ENCODE measurements at places on chromosomes 16 and 17.

DNA sequence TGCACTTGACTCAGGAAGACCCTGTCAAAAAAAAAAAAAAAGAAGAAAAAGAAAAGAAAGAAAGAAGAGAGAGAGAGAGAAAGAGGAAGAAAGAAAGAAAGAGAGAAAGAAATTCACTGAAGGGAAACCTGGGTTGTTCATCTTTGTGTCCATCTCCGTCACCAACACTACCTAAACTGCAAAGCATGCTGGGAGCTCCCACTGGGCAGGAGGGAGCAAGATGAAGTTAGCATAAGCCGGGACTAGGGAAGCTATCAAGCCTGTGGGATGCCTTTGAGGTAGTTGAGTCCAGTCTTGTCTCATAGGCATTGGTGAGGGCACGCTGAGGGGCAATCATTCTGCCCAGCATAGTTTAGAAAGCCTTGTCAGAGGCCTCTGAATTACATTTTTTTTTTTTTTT, 7.6 kb upstream of the CBFB start:
- DNase-seq, result no peak

- DNase-seq, result no peak
Observed at GRCh38 chr17:79539944-79540705, 70.7 kb downstream of the RBFOX3 start.

GRCh38 chr16:58197314-58198012, 443 bp downstream of the CSNK2A2 start:
- no peak for DNase-seq

DNA sequence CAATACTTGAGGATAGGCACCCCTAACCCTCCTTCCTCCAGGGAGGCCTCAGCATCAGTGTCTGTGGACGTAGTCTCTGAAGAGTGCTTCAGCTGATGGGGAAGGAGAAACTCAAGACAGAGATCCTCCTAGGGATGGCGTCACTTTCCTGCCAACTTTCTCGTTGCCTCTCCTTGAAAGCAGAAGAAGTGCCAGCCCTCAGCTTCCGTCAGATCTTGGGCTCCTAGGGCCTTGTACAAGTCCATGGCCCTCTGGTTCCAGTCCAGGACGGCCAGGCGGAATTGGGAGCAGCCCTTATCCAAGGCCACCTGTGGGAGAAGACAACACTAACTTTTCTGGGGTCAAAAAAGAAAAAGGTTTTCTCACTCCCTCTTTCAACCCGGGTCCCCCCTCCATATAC, 1.3 kb downstream of the SAT2 start:
- DNase-seq, result no peak

- no peak for DNase-seq
Observed at GRCh38 chr17:41393294-41393693, 4.1 kb downstream of the KRT31 start.

- DNase-seq, result no peak
Observed at GRCh38 chr17:82407255-82407654, 10.9 kb upstream of the HEXD start.

DNA sequence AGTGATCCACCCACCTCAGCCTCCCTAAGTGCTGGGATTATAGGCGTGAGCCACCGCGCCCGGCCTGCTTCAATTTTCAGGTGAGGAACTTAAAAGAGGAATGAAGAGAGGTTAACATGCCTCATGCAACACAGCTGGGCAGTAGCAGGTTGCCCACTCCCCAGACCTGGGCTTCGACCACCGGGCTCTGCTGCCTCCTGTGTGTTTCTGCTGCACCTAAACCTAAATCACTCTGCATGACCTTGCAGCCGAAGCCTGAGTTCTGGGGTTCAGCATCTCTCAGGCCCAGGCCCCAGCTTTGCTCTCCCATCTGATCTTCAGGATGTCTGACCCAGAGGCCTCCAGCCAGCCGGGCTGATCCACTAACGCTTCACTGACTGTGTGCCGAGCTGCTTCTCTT, 112.6 kb downstream of the OR1D5 start:
- DNase-seq, result no peak

DNA sequence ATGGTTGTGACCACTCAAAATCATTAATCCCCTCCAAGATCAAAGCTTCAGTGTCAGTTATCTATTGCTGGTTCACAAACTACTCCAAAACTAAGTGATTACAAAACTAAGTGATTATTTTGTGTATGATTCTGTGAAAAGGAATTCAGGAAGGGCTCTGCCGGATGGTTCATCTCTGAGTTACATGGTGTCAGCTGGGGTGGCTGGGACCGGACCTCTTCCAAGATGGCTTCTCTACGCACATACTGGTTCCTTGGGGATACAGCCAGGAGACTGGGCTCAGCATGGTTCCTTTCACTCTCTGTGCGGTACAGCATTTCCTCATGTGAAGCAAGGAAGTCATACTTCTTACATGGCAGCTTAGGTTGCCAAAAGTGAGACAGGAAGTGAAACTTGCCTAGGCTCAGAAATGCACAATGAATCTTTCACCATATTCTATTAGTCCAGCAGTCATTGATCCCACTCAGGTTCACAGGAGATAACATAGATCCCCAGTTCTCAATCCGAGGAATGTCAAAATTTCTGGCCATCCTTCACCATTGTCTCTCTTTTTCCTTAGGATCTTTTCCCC, 97.9 kb upstream of the IRX6 start:
- DNase-seq, result no peak

DNA sequence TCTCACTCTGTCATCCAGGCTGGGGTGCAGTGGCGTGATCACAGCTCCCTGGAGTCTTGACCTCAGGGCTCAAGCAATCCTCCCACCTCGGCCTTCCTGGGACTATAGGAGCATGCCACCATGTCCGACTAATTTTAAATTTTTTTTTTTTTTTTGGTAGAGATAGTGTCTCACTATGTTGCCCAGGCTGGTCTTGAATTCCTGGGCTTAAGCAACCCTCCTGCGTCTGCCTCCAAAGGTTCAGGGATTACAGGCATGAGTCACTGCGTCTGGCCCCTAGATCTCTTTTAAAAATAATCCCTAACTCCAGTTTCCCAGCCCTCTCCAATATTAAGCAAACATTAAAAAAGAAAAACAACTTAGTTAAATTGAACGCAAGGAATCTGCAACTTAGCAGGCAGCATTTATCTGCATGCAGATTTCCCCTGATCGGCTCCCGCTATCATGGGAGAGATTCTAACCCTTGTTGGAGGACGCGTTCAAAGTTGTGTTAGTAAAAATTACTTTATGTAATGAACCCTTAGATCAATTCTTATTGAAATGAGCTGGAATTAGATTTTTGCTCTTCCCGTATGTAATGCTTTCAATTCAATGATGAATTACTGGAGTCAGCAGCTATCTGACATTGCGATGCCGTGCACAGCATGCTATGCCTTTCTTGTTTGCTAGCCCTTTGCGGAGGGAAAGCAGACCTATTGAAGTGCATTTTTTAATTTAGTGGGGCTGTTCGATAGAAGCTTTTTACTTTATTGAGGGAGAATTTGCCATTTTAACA, 171.7 kb downstream of the HAPSTR1 start:
- DNase-seq, result no peak

- DNase-seq, result no peak
Observed at GRCh38 chr17:40303009-40303657, 5.8 kb upstream of the RARA start.

- DNase-seq, result no peak
Observed at GRCh38 chr16:3358871-3359270, 3.2 kb downstream of the OR2C1 start.

- peak; percentile 9 for DNase-seq
Observed at GRCh38 chr16:53892155-53892554, 188.2 kb downstream of the FTO start.

GRCh38 chr17:38358586-38359513, 7.2 kb downstream of the SOCS7 start:
- no peak for DNase-seq

DNA sequence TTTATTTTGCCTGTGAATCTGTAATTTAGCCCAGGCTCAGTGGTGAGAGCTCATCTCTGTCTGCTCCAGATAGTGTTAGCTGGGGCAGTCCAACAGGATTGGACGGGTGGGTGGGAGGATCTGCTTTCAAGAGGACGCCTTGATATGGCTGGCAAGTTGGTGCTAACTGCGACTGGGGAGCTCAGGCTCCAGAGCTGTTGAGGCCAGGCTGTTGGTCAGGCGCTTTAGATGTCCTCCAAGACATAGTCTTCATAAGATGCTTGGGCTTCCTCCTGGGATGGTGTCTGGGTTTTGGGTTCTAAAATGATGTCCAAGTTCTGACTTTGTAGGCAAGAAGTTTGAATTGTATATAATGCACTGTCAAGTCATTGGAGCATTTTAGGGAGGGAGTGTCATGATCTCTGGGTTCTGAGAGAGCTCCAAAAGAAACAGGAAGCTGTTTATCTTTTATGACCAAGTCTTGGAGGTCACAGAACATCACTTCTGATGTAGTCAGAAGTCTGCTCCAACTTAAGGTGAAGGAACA, 12.8 kb upstream of the PCTP start:
- no peak for DNase-seq

GRCh38 chr17:74116087-74116717, 87.3 kb upstream of the RPL38 start:
- DNase-seq, result no peak

DNA sequence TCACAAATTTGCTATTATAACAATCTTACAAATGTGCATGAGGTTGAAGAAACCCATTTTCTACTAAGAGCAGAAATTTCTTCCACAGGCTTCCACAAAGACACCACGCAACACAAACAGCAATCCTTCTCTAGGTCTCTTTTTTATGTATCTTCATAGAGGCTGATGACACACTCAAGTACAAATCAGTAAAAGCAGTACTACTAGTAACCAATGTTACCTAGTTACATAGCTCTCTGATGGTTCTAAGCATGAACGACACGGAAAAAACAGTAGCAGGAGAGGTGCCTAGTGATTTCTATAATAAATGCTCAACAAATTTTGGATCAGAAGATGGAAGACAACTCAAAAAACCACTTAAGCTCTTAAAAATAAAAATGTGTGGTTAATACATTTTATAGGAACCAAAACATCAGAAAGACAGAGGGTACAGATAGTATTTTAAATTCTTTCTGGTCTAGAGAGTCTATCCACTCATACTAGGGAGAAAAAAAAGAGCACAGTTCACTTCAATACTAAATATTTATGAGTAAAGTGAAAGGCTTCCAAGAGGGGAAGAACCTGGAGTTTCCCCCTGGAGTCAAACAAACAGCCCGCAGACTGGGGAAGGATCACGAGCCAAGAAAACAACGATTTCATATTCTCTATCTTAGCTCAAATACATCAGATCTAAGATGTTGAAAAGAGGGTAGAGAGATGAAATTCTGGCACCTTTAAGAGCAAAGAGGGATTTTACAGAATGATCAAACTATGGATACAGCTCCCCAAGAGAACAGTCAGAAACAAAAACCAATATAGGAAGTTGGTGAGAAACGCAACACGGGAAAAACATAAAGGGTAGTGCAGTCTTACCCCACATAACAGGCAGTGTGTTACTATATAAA, 40.2 kb downstream of the SMG6 start:
- DNase-seq, result no peak

DNA sequence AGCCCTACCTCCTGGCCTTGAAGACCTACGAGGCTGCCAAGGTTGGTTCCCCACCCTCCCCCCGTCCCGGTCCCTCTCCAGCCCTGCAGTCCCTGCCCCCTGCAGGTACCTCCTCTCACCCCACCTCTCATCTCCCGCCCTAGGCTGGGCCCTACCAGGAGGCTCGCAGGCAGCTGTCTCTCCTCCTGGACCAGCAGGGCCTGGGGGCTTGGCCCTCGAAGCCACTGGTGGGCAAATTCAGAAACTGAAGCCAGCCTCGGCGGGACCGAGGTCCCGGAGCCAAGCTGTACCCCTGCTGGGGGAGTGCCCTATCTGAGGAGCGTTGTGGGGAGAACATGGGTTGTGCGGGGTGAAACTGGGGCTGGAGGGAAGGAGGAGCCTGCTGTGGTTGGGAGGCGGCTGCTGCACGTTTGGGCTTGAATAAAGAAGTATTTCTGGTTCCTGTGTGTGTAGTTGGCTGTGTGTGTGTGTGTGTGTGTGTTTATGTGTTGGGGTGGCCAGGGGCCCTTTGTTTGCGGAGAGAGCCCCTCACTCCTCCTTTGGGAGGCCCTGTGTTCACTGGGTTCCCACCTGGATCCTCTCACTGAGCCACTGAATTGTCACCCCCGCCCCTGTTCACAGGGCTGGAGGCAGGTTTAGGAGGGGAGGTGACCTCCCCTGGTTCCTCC, 5.9 kb downstream of the ADAD2 start:
- DNase-seq, result no peak

DNA sequence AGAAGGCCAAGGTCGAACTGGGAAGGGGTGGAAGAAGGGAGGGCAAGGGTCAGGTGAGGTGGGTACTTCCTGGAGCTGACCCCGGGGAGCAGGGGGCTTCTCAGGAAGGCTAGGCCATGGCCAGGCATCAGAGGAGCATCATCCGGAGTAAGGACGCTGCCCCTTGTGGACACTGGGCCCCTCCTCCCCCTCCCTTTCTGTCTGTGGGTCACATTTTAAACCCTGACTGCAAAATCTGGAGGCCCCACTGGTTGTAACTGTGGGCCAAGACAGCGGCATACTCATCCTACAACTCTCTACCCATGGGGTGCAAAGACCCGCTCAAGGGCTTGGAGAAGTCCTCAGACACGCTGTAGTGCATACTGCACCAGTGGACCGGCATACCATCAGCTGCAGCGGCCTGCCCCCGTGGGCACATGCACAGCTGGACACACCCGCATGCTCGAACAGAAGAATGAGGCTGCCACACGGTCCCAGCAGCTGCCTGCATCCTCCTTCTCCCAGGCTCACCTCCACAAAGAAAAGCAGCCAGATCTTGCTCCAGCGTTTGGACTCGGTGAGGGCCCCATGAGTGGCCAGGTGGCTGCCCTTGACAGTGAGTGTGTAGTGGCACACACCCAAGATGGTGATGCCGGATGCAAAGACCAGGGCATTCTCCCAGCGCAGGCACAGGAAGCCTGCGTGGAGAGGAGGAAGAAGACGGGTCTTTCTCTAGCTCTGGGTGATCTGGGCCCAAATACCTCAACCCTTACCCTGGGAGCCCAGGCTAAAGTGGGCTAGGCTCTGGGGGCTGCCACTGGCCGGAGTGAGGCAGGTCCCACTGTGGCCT, 1.2 kb downstream of the FADS6 start:
- no peak for DNase-seq

- DNase-seq, result no peak
Observed at GRCh38 chr17:78383725-78384471, 5.4 kb downstream of the PGS1 start.

GRCh38 chr17:63634163-63634562, 11.9 kb downstream of the MAP3K3 start:
- DNase-seq, result no peak

GRCh38 chr17:73902416-73903181, 258.4 kb upstream of the SDK2 start:
- DNase-seq, result no peak

DNA sequence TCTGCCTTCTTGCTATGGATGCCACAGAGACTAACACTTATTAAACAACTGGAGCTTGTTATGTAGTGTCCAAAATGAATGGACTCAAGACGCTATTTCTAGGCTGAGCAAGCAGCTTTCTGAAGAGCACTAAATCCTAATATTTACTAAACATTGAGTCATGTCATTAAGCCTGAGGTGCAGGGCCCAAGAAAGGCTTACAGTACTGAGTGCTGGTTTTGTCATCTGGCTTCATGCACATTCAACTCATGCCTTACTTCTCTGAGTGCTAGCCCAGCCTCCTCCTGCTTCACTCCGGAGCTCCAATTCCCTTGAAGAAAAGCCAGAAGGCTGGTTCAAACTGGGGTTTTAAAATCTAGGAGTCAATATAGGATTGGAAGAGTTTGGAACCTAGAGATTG, 363.3 kb upstream of the CDH5 start:
- DNase-seq, result no peak

All from effector memory CD4-positive, alpha-beta T cell (primary cell).